Cardiac muscle cell (in vitro differentiated cells and primary cell): ENCODE measurements at places on chromosomes 13 and 19. TPM values are rescaled to one million over a fixed set of nuclear protein-coding genes. Genes with fewer than 3 reads are reported as not detected.

DNA sequence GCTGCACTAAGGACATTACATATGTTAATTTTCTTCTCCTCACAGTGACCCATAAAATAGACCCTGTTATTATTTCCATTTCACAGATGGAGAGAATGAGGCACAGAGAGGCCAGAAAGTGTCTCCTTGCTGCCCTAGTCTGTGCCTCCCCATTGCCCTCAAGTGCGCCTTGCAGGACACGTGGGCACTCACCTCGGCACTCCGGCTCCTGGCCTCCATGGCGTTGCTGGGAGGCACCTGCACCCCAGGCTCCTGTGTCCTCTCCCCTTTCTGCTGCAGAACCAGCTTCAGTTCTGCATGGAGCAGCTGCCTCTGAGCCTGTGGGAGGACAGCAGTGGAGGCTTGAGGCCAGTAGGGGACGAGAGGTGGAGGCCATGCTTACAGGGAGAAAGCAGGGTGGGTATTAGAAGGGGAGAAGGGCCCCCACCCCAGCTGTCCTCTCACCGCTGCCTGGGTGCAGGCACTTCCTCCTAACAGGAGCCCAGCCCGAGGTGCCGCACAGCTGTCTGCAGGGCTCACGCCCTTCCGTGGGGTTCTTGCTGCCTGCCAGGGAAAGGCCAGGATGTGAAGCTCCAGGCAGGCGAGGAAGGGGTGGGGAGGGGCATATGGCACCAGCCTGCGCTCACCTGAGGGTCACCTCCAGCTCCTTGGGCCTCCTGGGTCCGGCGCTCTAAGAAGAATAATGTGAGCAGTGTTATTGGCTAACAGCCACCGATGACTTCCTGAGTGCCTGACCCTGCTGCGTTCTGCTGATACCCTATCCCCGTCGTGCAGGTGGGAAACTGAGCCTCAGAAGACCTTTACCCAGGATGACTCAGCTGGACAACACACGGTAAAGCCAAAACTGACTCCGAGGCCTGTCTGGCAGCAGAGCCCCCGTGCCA, 5.2 kb downstream of the PRX start:
- no peak for DNase-seq

DNA sequence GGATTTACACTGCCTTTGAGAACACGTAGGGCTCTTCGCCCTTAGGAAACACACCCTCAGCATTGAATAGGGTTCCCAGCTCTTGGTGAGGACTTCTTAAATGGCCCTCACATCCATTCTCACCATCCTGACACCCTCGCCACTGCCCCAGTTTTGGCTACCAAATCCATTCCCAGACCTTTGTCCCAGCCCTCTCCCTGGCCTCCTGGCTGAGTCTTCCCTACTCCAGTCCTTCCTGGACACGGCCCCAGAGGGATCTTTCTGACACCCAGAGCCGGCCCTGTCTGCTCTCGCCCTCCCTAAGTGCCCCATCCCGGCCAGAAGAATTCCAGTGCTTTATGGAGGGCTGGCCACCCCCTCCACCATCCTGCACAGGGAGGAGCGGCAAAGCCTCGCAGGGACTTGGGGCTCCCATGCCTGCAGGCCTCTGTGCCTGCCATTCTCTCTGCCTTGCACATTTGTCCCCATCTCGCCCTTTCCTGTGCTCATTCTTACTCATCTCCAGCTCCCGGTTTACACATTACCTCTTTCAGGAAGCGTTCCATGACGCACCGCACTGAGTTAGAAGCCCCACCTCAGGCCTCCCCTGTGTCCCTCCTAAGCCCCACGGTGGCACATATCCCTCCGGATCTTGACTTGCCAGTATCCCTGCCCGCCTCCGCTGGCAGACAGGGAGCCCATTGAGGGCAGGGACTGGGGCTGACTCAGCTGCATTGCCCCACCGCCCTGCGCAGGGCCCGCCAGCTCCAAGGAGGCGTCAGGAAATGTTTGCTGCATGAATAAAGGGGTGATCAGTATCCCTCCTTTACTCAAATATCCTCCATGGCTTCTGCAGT, 11.0 kb upstream of the KLK14 start:
- DNase-seq = no peak

GRCh38 chr13:112330066-112330465, 46.1 kb upstream of the SPACA7 start:
- DNase-seq = no peak

GRCh38 chr13:73880365-73880764, 253.8 kb downstream of the KLF12 start:
- DNase-seq = peak; percentile 15

DNA sequence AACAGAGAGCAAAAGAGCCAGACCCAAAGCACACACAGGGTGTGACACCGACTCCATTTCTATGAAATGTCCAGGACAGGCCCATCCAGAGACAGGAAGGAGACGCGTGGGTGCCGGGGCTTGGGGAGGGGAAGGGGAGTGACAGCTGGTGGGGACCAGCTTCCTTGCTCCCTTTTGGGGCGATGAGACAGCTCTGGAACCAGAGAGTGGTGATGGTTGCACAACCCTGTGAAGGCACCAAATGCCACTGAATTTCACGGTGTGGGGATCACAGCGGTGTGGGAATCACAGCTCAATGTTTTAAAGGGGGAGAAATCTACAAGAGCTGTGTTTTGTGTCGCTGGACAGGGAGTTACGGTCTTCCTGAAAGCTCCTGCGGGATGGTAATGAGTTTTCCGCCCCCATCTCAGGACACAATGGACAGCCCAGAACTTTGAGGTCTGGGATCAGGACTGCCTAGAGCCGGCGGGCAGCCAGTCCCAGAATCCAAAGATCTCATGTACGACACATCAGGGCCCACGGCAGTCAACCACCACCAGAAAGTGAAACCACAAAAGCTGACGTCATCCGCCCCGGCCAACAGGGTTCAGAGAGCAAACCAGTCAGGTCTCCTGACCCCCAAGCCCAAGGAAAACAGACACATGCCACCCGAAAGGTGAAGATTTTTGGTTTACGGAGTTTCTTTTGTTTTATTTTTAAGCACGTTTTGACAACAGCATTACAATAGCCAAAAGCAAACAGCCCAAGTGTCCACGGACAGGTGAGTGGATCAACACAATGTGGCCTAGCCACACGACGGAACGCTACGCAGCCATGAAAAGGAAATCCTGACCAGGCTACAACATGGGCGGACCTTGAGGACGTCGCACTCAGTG, 7.3 kb downstream of the SGTA start:
- no peak for DNase-seq

DNA sequence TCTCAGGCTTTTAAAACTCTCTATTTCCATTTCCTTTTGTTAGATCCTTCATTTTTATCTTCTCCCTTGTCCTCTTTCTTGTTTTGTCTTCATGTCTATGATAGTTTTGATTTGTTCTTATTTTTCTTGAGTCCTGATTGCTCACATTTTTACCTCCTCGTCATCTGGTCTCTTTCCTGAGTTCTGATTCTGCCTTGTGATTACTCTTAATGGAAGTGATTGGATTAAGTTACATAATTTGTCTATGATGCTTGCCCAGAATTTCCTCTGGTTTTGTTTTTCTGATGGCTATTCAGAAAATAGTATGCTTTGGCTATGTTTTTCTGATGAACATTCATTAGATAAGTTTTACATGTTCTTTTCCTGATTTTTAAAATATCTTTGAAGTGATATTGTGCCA, 102.6 kb downstream of the DNAJC3 start:
- no peak for DNase-seq

DNA sequence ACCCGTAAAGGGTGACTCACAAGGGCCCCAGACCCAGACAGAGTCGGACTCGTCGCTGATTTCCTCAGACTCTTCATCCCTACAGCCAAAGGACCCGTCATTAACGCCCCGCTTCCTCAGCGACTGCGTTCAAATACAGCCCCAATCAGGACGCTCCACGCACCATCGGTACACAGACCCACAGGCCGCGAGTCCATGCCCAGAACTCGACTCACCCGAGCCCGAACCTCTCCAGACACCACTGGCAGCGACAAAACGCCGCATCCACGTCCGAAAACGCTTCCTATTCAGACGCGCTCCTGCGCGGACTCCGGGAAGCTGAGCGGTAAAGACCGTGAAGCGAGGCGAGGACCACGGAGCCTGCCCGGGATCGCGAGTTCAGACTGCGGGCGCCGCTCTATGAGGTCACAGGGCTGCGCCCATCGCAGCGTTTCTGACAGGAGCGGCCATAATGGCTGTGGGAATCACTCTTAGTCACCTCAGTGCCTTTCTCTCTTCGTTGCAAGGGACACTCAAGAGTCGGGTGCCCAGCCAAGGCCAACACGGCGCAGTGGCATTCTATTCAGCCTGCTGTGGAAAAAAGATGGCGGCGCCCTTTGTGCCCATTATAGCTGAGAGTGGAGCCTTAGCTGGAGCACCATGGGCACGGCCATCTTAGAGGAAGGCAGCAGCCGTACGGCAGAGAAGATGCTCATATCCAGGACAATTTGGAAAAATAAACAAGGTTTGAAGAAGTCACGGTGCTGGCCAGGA, at the start of gene ZNF614:
Gene ZNF614, minus strand, starts transcription at position 353 of the 753 bp plus-strand sequence. CDS start 2,634 bp downstream, outside the sequence.
- DNase-seq = peak; percentile 91

- no peak for DNase-seq
Observed at GRCh38 chr13:90792335-90792734, 555.2 kb upstream of the MIR17HG start.

- no peak for DNase-seq
Observed at GRCh38 chr13:24459234-24459633, 53.3 kb downstream of the PARP4 start.

GRCh38 chr19:47723581-47723940, 10.3 kb downstream of the EHD2 start:
- DNase-seq = peak; percentile 92

DNA sequence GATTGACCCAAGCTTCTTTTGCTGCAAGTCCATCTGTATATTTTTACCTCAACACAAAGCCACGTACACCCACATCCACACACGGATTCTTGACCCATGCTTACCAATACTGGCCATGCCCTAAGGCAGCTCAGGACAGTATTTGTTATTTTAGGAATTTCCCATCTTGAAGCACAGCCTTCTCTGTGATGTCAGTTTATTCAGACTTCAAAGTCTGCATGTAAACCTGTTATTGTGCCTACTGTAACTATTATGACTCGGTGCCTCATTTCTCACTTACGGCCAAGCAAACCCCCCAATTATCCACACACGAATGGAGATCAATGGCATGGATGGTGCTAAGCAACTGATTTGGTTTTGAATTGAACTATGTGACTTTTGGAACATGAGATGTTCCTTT, 17.5 kb downstream of the CLDN10 start:
- DNase-seq = no peak

DNA sequence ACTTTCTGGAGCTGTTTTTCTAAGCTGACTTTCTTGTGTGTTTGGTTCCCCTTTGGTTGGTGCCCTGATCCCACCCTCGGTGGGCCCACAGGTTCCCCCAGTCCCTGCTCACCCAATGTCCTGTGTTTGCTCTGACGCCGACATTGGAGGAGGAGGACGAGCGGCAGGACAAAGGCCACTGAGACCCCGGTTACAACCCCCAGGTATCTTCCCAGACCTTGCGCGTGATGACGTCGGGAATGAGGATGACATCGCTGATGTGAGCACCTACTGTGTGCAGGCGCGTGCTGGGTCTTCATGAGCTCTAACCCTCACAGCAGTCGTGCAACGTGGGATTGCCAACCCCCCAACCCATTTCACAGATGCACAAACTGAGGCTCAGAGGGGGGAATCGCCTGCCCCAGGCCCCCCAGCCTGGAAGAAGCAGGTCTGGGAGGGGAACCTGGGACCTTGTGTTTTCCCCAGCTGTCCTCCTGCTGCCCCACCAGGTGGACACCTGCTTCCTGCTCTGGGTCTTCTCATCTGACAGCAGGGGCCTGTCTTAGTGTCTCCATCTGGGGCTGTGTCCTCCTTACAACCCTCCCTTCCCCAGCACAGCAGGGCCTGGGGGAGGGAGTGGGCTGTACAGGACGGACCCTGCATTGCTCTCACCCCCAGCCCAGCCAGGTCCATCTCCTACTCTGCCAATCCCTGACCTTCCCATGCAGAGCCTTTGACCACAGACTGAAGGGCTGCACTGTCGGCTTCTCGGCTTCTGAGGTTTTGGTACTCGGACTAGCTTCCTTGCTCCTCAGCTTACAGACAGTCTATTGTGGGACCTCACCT, 4.7 kb upstream of the LILRA6 start:
- DNase-seq = no peak

DNA sequence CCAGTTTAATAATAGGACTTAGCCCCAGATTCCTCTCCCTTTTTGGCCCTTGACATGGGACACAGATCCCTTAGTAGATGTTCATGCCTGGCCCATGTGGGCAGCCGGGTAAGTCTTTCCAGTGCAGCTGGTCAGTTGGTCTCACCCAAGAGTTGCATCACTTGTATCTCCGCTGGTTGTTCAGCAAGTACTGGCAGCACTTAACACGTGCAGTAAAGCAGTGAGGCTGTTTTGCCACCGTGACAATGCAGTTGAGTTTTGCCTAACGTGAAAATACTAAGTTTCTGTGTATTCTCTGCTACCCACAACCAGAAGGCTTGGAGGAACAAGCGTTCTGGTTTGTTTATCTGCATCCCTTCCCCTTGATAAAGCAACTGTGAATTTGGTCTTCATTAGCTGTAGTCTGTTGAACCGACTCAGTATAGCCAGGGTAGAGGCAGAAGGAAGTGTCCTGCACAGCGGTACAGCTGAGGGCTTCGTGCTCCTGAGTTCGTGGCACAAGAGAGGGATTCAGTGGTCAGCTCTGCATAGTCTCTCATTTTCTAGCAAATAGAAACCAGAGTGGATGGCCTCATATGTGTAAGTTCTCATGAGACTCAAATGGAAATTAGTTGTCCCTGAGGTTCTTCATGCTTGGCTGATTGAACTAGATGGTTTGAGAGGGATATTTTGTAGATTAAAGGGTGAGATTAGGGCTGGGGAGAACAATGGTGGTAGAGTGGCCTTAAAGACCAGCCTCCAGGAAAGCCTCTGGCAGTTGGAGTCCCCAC, 50.3 kb downstream of the ARHGEF7 start:
- no peak for DNase-seq

DNA sequence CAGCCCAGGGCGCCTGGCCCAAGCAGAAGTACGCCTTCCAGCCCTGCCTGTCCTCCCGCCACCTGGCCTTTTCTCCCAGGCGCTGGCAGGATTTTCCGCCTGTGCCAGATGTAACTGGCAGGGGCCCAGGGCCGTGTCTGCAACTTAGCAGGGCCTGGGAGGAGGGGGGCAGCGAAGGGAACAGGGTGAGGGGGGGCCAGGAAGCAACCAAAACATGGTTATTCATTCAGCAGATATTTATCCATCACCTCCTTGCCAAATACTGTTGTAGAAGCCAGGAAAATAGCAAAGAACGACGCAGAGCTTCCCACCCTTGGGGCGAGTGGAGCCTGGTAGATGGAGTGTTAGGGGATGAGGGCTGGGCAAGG, 5.6 kb downstream of the TLE6 start:
- peak; percentile 97 for DNase-seq

- no peak for DNase-seq
Observed at GRCh38 chr13:53747825-53748224, 719.2 kb downstream of the OLFM4 start.

GRCh38 chr13:24763596-24764275, at the start of gene RNF17:
RNF17 (plus strand) TSS chr13:24764169; CDS start chr13:24764204, 35 bp downstream.
- no peak for DNase-seq

KASH5 gene
- 1.2 TPM in 1 of 2 replicates, not detected in the other for polyA plus RNA-seq

MBD3L3 gene
- polyA plus RNA-seq = not detected in 2 replicates

PCID2 gene
- polyA plus RNA-seq = 52.4 and 67.0 TPM in 2 replicates

MUC16 gene
- polyA plus RNA-seq = not detected in 2 replicates

POSTN gene
- polyA plus RNA-seq = 4.0 and 5.0 TPM in 2 replicates

SCEL gene
- polyA plus RNA-seq = not detected in 2 replicates

CEACAM8 gene
- polyA plus RNA-seq = 0.19 and 0.46 TPM in 2 replicates

OR7C1 gene
- not detected in 2 replicates for polyA plus RNA-seq

LYPD3 gene
- polyA plus RNA-seq = 0.73 and 3.5 TPM in 2 replicates

NKPD1 gene
- polyA plus RNA-seq = 1.0 and 2.9 TPM in 2 replicates

LRRC63 gene
- polyA plus RNA-seq = 2.0 and 2.5 TPM in 2 replicates

LNX2 gene
- 7.1 and 10.1 TPM in 2 replicates for polyA plus RNA-seq
